ENCODE measurements at places on chromosomes 7 and 10.

DNA sequence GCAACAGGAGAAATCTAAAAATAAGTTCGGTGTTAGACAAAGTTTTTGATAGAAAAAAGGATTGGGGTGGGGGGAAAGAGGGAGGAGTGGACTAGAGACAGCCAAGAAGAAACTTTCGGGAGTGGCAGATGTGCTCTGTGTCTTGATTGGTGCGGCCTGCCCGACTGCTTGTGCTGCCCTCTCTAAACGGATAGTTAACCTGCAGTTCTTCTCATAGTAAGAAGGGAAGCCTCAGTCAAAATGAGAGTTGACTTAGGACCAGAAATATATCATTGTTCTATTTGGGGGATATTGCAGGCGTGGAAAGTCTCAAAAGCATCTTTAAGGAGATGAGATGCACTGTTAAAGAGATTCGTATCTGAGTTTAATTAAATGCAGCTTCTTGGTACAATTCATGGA, 39.3 kb downstream of the UBE3C start:
- no peak for DNase-seq

DNA sequence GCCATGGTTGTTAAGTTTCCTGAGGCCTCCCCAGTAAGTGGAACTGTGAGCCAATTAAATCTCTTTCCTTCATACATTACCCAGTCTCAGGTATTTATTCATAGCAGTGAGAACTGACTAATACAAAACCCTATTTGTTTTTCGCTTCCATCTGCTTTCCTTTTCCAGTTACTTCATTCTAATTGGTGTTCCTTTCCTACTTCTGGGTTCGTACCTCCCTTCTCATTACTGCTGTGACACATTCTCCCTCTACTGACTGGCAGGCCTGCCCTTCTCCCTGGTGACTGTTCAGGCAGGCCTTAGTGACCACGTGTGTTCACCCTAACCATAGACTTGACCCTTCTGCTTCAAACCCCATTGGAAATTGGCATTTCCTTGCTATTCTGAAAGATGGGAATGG, 37.7 kb downstream of the MTURN start:
- no peak for DNase-seq

DNA sequence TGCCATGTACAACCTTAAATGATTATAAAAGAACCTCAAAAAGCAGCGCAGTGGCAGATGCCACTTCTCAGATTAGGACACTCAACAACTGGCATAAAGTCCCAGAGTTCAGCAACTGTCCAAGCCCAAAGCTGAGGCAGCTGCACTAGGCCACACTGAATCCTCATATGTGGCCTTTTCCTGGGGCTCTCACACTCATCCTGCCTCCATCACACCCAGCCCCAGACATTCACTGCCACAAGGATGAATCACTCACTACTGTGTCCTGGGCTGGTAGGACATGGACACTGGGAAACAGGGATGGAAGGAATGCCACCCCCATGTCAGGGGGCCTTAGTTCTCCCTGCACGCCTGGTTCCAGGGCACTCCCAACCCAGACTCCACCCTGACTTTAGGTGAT, 547.7 kb downstream of the TNS3 start:
- no peak for DNase-seq

- no peak for DNase-seq
Measured at GRCh38 chr10:88232029-88232895, 350.9 kb downstream of the RNLS start.

DNA sequence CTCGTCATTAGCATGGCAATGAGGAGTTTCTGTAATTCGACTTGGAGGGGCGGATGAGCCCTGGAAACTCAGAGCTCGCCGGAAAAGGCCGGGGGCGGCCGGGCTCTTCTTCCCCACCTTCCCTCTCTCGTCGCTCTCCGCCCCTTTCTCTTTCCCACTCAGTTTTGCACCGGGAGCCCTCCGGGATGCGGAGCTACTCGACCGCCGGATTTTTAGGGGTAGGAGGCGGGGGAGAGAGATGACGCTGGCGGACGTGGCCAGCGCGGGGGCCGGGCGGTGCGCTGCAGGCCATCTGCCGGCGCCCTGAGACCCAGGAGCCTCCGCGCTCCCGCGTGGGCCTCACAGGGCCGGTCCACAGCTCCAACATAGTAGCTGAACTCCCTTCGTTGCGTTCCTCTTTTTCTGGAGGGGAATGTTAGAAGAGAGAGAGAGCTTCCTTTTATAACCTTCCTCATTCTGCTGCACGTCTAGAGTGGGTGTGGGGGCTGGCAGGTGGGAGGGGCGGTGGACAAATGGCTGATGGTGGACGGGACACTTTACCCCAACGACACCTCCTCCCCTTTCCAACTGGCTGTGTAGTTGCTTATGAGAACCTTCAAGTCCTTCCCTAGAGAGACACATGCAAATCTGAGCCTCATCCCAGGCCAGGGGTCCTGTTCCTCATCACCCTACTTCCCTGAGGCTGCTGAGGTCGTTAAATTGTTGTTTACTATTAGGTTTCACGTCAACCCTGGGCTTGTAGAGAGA, 1.1 kb upstream of the HOXA1 start:
- DNase-seq: no peak

- DNase-seq: no peak
Measured at GRCh38 chr7:133549633-133550032, 296.8 kb downstream of the EXOC4 start.

DNA sequence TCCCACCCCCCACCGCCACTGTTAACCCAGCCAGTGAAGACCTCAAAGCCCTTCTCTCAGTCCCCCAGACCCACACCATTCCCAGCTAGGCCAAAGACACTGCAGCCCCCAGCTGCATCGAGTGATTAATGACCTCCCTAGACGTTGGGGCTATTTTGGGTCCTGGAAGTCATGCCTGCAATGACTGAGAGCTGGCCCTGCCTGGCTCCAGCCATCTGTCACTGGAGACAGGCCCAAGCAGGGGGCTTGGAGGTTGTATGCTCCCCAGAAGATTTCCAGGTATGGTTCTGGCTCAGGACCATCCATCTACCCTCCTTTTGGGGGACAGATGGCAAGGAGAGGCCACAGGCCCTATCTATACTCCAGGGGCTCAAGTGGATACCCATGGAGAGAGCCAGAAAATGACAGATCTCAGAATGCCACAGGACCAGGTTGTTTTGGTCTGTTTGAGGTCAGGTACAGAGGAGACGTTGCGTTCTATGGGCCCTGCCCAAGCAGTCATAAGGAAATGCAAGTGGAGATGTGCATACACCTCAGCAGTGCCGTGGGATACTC, 5.1 kb downstream of the KCNIP2 start:
- DNase-seq: no peak

- DNase-seq: no peak
Measured at GRCh38 chr10:102421507-102421756, 796 bp downstream of the FBXL15 start.

GRCh38 chr7:6165521-6166320, 106.7 kb downstream of the CYTH3 start:
- DNase-seq: no peak

DNA sequence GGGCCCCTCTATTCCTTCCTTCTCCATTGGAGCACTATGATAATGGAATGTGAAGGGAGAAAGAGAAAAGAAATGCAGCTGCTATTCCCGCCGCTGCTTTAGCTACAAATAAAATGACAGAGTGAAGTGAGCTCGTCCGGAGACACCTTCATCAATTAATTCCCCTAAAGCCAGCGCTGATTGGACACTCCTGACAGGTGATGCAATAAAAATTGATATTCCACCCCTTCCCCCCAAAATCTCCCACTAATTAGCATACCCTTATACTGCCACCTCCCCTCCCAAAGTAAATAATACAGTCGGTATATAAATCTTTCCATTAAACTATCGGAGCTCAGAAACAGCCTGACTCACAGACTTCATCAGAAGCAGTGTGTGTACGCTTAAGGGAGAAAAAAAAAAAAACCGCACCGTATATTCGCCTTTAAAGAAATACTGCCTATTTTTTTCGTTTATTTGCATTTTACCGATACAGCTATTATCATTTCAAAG, 7.3 kb downstream of the SKIDA1 start:
- DNase-seq: no peak

DNA sequence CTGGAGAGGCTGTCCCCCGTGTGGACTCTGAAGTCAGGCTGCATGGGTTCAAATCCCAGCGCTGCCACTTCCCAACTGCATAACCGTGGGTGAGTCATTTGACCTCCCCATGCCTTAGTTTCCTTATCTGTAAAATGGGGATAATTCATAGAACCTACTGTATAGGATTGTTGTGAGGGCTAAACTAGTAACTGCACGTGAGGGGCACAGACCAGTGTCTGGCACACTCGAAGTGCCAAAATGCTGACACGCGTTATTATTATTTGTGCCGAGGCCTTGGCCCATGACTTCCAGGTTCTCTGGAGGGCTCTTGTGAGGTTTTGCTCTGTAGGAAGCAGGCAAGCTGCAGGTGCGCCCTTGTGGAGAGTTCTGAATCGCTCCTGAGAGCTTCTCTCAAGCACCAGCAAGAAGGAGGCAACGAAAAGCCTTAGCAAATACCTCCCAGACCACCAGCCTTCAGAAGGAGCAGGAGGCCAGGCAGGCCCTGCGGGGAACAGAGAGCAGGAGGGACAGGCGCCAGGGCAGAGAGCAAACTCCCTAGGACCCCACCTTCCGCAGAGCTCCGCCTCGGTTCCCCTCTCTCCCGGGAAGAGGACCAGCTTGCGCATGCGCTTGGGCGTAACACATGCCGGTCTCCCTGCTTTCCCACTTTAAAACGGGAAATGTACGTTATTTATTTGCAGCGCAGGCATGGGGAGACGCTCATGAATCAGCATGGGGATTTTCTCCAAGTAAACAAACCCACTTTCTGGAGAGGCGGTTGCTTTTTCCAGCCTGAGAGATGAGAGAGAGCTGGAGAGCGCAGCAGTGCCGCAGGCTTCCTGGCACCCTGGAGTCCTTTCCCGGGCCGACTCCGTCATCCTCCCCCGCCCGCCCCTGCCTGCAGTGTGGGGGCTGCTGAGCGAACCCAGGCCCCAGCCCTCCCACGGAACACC, 39.6 kb downstream of the SORCS3 start:
- no peak for DNase-seq

DNA sequence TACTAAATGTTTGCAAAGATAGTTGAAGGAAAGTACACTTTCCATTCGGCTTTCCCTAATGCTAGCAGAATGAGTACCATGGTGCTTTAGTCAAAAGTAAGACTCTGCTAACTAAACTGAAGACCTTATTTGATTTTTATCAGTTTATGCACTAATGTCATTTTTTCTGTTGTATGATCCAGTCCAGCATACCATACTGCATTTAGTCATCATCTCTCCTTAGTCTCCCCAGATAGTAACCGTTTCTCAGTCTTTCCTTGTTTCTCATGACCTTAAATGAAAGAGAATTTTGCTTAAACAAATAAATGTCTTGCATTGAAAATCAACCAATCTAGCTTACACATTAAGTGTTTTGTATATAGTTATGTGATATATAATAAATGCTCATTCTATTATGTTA, 529.5 kb upstream of the SEMA3D start:
- no peak for DNase-seq

GRCh38 chr10:130848855-130849254, 462.7 kb downstream of the TCERG1L start:
- DNase-seq: no peak

DNA sequence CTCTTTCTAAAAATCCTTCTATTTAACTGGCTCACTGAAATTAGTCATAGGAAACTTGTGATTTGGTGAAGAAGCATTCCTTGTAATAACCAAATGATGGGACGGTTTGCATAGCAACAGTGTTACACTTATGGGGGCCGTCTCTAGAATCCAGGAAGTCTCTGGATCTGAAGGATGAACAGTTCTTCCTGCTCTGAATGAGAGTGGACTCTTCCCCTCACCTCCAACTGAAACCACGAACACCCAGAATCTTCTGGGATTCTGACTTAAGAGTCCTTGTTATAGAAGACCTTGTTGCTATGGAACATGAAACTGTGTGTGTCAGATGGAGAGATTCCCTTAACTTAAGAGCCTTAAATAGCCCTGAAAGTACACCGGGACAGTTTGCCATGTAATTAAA, 23.2 kb downstream of the NOLC1 start:
- no peak for DNase-seq

- DNase-seq: no peak
Measured at GRCh38 chr10:6382081-6382480, 179.3 kb downstream of the PFKFB3 start.

GRCh38 chr7:15461576-15461975, 100.2 kb downstream of the AGMO start:
- no peak for DNase-seq

GRCh38 chr7:69651101-69651590, 52.9 kb downstream of the AUTS2 start:
- no peak for DNase-seq

- DNase-seq: no peak
Measured at GRCh38 chr7:121798896-121799295, 74.1 kb upstream of the PTPRZ1 start.

- DNase-seq: no peak
Measured at GRCh38 chr10:119742947-119743648, 17.2 kb downstream of the INPP5F start.

DNA sequence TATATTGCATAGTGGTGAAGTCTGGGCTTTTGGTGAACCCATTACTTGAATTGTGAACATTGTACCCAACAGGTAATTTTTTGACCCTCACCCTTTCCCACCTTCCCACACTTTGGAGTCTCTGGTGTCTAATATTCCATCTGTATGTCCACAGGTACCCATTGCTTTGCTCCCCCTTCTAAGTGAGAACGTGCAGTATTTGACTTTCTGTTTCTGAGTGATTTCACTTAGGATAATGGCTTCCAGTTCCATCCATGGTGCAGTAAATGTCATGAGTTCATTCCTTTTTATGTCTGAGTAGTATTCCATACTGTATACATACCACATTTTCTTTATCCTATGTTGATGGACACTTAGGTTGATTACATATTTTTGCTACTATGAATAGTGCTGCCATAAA, 91.5 kb upstream of the KIF5B start:
- DNase-seq: no peak

GRCh38 chr7:155643804-155644177, 670 bp upstream of the RBM33 start:
- DNase-seq: no peak

DNA sequence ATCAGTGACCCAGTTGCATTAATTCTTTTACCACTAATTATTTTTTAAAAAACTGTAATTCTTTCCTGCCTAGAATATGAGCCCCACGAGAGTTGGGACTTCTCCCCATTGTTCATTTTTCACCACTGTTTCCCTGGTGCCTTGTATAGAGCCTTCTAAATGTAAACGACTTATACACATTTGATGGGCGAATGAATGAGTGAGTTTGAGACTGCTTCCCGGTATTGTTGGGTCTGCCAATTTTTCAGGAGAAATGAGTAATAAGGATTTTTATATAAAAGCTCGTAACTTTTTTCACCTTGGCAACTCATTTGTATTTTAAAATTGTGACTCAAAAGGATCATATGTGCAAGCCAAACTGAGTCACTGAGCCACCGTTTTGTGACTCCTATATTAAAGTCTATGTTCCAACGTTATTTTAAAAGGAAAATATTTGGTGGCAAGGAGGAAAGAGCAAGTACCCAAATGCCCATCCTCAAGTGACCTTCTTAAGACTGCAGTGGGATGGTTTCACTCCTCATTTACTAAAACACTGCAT, 621.3 kb downstream of the KCNMA1 start:
- DNase-seq: no peak

- no peak for DNase-seq
Measured at GRCh38 chr7:158164101-158165095, 423.2 kb downstream of the PTPRN2 start.
